ENCODE measurements at places on chromosomes 12 and 14. TPM values are rescaled to one million over a fixed set of nuclear protein-coding genes. Genes with fewer than 3 reads are reported as not detected.
A peak's percentile ranks its signal among the peaks of the same experiment; 100 is the strongest.

GRCh38 chr12:46663318-46663717, 162.5 kb downstream of the SLC38A4 start:
- DNase-seq, result no peak

- no peak for DNase-seq
These were observed 62.5 kb upstream of the FKBP4 start for GRCh38 chr12:2732290-2732689.

- peak; percentile 92 for DNase-seq
These were observed 1.8 kb downstream of the IGFBP6 start for GRCh38 chr12:53099071-53099882.

DNA sequence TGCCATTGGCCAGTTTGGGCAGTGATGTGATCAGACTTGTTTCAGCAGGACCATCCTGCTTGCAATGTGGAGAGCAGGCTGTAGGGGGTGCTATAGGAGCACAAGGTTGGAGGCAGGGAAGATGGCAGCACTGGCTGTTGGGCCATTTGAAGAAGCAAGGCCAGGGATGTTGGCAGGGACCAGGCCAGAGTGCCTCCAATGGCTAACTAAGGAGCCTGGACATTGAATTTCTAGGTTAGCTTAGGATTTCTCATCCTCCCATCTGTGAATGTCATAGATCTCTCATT, 23.5 kb downstream of the FGF23 start:
- peak; percentile 64 for DNase-seq

GRCh38 chr12:50387972-50388478, 8.4 kb downstream of the FAM186A start:
- peak; percentile 67 for DNase-seq

- DNase-seq, result no peak
These were observed 143.5 kb downstream of the SCARB1 start for GRCh38 chr12:124720004-124720680.

Gene COA8
- total RNA-seq, result 15.8 TPM

Gene CLEC1A
- total RNA-seq, result not detected

Gene OTOGL
- 0.31 TPM for total RNA-seq

- DNase-seq, result peak; percentile 24
These were observed 117.2 kb downstream of the GRIN2B start for GRCh38 chr12:13864081-13864673.

DNA sequence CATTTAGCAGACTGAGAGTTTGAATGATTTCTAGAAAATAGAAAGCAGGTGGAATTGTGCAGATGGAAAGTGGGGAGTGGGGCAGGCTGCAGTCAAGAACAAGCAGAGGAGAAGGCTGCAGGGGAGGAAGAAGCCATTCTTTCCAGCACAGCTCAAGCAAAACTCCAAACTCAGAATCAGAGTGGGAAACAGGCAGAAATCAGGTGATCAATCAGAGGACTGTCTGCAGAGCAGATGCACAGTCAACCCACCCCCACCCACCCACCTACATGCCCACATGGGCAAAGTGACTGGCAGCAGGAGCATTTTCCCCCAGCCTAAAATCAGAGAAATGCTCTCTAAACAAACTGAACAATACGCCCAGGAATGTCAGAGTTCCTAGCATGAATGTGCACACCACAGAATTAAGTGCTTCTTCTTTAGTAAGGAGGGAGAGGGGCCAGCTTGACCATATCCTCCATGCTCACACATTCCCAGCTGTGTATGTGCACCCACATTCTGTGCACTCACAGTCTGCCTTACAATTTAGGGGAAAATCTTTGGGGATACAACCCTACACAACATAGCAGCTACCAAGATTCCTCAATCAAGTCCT, 194.1 kb upstream of the PLEKHA5 start:
- no peak for DNase-seq

Gene FAM186B
- 0.11 TPM for total RNA-seq

Gene TMCC3
- total RNA-seq, result 1.3 TPM

- no peak for DNase-seq
These were observed 6.3 kb upstream of the RILPL2 start for GRCh38 chr12:123442774-123443173.

Gene GUCY2C
- 2.5 TPM for total RNA-seq

DNA sequence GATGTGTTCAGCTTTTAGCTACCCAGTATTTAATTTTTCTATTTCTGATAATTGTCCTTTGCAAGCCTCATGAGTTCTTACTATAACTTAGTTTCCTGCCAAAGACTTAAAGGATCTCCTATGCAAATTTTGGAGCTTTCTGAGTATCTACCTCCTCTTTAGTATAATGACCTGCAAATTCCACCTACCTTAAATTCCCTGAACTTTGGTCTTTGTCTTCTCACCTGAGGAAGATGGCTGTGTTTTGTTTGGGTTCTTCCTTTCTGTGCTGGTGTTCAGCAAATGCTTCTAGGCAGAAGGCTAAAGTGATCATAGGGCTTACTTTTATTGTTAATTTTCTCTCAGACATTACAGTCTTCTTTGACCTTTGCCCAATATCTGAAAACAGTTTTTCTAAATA, 142.8 kb downstream of the FUT8 start:
- no peak for DNase-seq

GRCh38 chr12:72828662-72829324, 556.6 kb downstream of the TRHDE start:
- DNase-seq, result no peak

Gene RFX4
- 0.83 TPM for total RNA-seq

Gene PTPRB
- 1.0 TPM for total RNA-seq

DNA sequence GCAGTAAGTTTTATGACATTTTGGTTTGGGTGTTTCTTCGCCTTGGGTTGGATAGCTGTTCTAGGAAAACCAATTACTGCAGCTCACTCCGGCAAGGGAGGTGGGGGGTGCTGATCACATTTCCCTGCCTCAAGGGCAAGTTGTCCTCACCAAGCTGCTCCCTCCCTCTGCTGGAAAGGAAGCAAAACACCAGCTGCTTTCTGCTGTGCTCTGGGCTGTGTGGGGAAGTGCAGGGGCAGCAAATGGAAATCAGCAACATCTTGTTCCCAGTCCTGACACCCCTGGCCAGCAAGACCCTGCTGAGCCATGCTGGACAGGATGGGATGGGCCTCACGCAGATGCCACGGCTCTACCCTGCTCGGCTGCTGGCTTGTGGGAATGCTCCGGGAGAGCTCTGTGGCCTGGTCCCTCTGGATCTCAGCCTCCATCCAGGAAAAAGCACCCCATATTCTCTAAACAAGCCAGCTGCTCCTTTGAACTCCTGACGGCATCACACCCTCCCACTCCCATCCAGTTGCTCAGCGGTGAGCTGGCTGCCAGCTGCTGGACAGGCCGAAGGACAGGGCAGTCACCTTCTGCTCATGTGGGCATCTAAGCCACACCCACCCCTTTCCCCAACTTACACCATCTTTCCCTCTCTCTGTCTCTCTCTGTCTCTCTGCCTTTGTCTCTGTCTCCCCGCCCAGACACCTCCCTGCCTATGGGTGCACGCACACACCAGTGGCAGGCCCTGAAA, 52.4 kb upstream of the EIF5 start:
- DNase-seq, result peak; percentile 87

GRCh38 chr14:85535991-85536832, 6.3 kb downstream of the FLRT2 start:
- DNase-seq, result peak; percentile 25

DNA sequence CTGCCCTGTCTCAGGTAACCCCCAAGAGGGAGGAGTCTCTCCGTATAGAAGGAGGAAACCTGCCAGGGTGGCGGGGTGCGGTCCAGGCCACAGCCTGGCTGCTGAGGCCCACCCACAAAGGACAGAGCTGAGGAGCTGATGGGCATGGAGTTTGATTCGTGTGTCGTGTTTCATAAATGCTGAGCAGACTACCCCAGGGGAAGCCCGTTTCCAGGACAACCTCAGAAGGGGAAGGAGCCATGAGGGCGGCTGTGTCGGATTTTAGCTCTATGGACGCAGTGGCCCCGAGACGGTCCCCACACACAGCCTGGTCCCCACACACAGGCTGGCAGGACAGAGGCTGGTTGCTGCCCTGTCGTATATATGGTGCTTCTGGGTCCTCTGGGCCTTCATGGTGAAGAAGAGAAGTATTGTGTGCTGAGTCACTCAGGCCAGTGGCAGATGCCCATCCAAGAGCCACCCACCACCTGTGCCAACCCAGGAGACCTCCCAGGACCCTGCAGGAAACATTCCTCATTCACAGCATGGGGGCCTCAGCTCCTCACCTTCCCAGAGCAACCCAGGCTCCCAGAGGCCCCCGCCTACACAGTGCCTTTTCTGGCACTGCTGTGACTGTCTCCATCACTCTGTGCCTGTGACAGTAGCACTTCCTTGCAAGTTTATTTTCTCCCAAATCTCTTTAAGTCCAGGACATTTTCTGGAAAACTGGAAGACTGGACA, 63.1 kb upstream of the RIN3 start:
- no peak for DNase-seq

- DNase-seq, result no peak
These were observed 4.6 kb upstream of the LDHB start for GRCh38 chr12:21662122-21662792.

GRCh38 chr12:79140711-79141110, 276.1 kb downstream of the SYT1 start:
- no peak for DNase-seq

Data from H7 (cell line).